ENCODE measurements at places on chromosomes 12 and 14.

DNA sequence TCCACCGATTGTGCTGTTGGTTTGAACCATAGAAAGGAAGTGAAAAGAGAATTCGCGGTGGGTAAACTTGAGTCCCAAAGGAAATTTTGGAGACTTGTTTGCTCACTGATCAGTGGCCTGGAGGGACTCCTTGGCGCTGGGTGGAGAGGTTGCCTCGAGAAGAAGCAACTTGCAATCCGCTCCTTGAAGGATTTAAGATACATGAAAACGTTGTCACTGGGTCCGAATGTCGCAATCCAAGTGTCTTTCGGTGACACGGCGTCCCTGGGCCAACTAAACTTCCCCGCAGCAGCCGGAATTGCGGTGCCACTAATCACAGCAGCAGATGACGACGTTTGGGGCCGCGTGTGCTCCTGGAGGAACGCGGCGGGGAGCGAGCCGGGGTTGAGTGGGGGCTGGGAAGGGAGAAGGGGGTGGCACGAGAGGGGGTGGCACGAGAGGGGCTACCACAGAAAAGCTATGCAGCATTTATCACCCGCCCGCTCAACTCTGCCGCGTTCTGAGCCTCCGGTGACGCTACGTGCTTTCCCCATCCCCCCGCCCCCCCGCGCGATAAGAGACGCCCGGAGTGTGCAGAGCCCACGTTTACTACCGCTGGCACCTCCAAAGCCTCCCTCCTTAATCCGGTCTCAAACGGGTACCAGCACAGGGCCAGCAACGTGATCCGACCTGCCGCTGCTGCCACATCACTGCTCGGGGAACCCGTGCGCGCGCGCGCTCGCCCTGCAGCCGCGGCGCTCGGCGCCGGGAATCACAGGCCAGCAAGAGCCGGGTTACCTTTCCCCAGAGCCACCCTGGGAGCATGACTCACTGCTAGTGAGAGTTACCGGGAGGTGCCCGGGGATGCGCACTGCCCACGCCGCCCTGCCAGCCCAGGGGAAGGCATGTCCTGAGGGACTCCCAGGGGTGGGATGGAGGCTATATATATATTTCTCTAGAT is 833 bp upstream of the BHLHE41 start:
- DNase-seq = no peak

DNA sequence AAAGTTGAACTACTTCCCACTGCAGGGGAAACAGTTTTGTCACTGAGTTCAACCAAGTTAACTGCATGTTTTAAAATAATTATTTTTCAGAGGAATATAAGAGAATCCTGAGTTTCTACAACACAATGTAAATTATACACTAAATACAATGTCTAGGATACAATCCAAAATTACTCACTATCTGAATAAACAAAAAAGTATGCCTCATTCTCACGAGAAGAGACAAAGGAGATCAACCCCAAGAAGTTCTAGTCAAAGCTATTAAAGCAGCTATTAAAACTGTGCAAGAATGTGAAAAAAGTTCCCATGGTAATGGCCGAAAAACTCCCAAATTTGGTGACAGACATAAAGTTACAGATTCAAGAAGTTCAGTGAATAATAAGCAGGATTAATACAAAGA is 8.8 kb upstream of the KCNK13 start:
- DNase-seq = peak; percentile 45

DNA sequence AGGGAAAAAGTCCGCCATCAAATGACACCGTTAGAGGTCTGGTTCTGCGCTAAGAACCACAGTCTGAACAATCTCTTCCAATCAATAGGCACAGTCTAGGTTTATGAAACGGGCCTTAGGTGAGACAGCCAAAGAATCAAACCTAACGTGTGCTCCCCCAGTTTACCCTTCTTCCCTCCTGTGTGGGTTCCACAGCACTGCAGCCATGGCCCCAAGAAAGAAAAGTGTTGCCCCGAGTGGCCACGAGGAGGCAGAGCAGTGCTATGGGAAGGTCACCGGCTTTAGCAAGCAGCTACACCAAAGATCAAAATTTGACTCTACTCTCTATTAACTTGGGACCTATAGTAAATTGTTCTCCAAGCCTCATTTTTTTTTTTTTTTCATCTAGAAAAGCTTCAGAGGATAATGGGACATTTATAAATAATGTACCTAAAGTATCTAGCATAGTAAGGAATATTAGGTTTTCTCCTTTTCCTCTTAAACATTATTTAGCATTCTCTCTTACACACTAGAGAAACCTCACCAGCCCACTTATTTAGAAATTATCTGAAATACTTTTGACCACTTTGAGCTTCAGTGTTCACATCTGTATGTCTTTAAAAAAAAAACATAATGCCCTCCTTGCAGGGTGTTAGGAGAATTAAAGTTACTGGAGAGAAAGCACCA is 70.2 kb upstream of the GPHB5 start:
- no peak for DNase-seq

- DNase-seq = peak; percentile 32
Measured at GRCh38 chr12:54935235-54935951, 49.2 kb downstream of the TESPA1 start.

DNA sequence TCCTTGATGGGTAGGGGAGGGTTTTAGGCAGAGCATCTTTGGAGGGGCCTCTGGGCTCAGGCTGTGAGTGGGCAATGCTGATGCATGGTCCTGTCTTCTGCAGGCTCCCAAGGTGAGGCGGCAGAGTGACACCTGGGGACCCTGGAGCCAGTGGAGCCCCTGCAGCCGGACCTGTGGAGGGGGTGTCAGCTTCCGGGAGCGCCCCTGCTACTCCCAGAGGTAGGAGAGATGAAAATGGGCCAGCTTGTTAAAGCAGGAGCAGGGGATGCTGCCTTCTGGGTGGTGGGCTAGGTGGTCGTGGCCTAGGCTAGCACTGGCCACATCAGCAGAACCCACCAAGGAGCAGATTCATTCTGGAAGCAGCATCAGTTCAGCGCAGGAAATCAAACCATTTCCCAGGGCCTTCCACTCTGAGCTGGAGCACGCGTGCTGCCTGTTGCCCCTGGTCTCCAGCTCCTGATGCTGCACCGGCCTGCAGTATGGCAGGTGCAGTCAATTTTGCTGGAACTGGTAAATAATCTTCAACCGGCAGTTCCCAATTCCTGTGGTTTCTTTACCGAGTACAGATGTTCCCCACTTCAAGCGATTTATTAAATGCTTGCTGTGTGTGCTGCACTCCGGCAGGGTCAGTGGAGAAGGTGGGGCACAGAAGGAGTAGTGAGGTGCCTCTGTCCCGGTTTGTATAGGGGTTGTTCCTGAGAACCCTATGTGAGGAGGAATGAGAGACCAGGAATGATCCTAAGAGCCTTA is 7.4 kb downstream of the PAPLN start:
- DNase-seq = no peak

DNA sequence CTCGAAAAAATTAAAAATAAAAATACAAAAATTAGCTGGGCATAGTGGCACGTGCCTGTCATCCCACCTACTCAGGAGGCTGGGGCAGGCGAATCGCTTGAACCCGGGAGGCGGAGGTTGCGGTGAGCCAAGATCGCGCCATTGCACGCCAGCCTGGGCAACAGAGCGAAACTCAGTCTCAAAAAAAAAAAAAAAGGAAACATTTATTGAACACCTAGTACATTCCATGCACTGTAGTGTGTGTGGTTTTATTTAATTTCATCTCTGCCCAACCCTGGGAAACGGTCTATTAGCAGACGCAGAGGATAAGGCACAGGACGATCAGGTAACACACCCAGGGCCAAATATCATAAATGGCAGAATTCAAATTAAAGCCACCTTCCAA is 35.8 kb upstream of the SINHCAF start:
- no peak for DNase-seq

DNA sequence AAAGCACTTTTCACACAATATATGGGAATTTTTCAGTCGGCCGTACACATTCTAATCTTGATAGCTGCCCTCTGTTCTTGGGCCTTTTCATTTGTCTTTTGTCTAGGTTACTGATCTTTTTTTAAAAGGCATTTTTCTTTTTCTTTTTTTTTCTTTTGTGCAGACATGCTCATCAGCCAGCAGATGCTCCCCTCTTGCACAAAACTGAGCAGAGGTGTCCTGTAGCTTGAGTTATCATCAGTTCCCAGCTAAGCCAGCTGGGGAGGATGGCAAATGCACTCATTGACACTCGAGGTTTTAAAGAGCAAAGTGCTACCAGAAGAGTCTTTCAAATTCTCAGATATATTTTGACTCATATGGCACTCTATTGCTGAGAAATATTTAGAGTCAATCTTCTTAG is 913.9 kb upstream of the SEL1L start:
- no peak for DNase-seq

GRCh38 chr12:46383654-46384450 is 11.3 kb upstream of the SLC38A2 start:
- DNase-seq = peak; percentile 73

DNA sequence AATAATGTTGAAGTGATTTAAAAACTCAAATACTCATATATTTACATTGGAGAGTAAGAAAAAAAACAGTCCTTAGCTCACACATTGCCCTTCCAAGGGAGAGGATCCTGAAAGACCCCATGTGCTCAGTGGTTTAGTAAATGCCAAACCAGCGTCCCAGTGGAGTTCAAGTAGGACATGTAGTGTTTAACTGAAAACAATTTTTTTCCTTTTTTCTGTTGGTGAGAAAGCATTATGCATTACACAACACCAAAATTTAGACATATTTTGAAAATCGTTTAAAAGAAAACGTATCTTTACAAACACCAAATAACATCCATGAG is 33.6 kb downstream of the UBR7 start:
- DNase-seq = no peak

- DNase-seq = no peak
Measured at GRCh38 chr12:116226026-116226425, 51.5 kb downstream of the MED13L start.

- DNase-seq = no peak
Measured at GRCh38 chr12:72256725-72257124, 15.4 kb upstream of the TRHDE start.

DNA sequence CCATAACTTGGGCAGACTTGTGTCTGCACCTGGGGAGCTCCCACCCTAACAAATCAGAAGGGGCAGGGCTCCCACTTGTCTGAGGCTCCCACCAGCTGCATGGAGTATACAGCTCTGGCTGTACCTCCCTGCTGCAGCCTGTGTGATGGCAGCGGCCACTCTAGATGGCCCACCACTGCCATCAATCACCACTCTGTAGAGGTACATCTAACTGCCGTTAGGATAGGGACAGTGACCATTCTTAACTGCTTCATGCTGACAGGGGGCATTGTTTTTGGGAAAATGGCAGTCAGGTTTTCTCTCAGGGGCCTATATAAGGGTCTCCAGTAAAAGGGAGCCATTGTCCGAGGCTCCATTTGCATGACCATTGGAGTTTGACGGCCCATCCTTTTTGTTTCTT is 42.2 kb downstream of the HSD17B6 start:
- DNase-seq = no peak

DNA sequence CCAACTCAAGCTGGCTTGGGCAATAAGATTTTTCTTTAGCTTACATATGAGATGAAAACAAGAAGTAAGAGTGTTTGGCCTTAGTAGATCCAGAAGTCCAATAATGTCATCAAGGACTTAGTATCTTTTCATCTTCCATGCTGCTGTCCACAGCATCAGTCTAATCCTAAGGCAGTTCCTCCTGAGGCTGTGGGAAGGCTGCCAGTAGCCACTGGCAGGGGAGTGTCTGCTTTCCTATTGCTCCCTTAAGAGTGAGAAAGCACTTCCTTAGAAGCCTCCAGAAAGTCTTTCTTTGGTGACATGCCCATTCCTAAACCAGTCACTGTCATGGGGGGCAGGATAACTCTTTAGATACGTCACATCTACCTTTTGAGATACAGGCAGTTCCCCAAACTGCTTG is 317.7 kb downstream of the BMP4 start:
- no peak for DNase-seq

- DNase-seq = peak; percentile 31
Measured at GRCh38 chr12:113903381-113903863, 62.7 kb downstream of the RBM19 start.

DNA sequence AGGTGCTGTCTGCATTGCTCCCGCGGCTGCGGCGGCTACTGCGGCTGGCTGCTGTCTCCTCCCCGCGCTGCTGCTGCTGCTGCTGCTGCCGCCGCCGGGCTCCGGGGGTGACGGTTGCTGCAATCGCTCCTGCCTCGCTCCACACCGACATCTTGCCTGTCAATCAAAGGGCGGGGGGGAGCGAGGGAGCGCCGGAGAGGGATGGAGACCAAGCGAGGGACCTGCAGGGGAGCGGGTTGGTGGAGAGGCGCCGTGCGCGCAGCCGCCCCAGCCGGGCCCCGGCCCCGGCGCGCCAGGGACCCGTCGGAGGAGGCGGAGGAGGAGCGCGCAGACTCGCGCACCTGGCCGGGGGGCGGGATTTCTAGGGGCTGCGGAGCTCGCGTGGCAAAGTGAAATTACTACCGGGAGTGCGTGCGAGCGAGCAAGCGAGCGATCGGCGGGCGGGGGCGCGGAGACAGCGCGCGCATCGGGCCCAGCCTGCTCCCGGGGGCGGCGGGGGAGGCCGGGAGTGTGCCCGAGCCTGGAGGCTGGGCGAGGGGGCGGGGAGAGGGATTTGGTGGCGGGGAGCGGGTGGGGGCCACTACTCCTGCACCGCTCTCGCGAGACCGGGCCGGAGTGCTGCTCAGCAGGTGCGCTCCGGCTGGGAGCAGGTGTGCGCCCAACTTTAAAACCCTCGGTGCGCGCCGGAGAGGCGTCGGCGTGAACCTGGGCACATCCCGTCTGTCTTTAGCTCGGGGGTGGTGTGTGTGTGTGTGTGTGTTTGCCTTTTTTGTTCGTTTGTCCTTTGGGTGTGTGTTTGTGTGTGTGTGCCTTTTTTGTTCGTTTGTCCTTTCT is at the start of gene KSR2:
Gene KSR2, minus strand, starts transcription at position 165 of the 834 bp plus-strand sequence. CDS start 735 bp downstream, outside the sequence.
- DNase-seq = no peak

- no peak for DNase-seq
Measured at GRCh38 chr12:30046376-30046775, 262.6 kb upstream of the TMTC1 start.
